ENCODE measurements at places on chromosomes 4 and X. TPM values are rescaled to one million over a fixed set of nuclear protein-coding genes. Genes with fewer than 3 reads are reported as not detected.
A peak's percentile ranks its signal among the peaks of the same experiment; 100 is the strongest.

GRCh38 chrX:103367502-103367901 is 8.8 kb upstream of the BEX3 start:
- H3K36me3 ChIP-seq: no peaks in the 10 kb centered on the region
- DNase-seq: no peak
- H3K4me1 ChIP-seq: no peaks in the 10 kb centered on the region

DNA sequence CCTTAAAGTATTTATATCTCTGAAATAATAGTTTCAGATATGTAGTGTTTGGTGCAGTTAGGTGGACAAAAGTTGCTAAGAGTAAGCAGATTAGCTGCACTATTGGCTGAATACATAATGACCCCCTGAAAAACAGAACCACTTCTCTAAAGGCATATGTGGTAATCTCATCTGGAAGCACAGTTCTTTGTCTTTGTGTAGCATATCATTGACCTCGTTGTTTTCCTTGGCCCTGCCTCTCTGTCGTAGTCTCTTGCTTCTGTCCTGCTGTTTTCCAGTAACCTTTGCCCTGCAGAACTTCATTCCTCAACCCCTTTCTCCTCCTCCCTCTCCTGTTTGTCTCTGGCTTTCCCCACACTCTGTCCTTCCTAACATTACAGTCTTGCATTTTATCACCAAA is 41.4 kb downstream of the JADE3 start:
- H3K36me3 ChIP-seq: no peaks in the 10 kb centered on the region
- H3K4me3 ChIP-seq: peak overlapping the region; percentile 19
- H3K27me3 ChIP-seq: no peaks in the 10 kb centered on the region
- peak overlapping the region; percentile 62 for H3K27ac ChIP-seq

Gene EREG
- total RNA-seq: not detected

DNA sequence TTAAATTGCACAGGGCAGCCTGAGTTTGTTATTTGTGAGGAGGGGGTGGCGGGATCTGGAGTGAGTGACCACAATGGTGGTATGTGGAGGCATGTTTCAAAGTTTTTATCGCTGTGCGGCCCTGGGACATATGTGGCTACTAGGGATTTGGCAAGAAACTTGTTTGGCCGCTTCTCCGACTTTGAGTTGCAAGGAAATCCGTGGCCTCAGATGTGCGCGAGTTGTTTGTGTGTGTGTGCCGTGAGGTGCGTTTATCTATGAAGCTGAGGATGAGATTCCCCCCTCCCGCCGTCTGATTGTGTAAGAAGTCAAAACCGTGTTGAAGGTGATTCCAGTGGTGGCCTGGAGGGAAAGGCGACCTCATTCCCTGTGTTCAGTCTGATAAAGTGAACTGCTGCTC is 1.4 kb downstream of the JADE3 start:
- H3K4me1 ChIP-seq: no peaks in the 10 kb centered on the region
- no peak for DNase-seq
- no peaks in the 10 kb centered on the region for H3K36me3 ChIP-seq
- H3K27me3 ChIP-seq: no peaks in the 10 kb centered on the region
- no peak overlapping the region for H3K27ac ChIP-seq
- H3K4me3 ChIP-seq: peak overlapping the region; percentile 63

GRCh38 chrX:134747006-134747405 is 88.7 kb upstream of the PLAC1 start:
- H3K27ac ChIP-seq: no peak overlapping the region
- H3K36me3 ChIP-seq: no peaks in the 10 kb centered on the region
- DNase-seq: no peak
- no peaks in the 10 kb centered on the region for H3K4me1 ChIP-seq
- H3K27me3 ChIP-seq: no peaks in the 10 kb centered on the region
- no peak overlapping the region for H3K4me3 ChIP-seq

DNA sequence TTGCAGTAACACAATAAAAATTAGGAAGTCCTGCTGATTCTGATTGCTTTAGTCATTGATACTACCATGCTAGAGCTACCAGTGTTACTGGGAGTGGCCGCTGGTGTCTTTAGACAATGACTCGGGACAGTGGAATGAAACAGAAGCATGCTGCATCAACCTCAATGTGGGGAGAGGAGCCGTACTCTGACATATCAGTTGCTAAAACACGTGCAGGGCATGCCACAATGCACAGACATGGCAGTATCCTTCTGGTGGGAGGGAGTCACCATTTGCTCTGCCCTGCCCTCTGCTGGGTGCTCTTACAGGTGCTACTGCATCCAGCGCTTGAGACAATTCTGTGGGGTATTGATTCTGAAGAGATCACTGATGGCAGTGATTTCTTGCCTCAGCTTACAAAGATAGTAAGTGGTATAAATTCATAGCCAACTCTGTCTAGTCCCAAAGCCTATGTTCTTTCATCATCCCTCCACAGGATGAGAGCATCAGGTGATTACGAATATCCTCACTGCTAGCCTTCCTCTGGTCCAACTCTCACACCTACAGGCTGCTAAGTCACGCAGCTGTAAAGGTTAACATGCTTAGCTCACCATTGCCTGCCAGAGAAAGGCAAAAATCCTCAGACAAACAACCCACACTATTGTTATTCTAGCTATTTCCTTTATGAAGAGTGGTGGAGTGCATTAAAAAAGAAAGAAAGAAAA is 43.7 kb downstream of the NSG1 start:
- no peaks in the 10 kb centered on the region for H3K36me3 ChIP-seq
- peaks cover 23% of the 10 kb centered on the region for H3K4me1 ChIP-seq
- H3K27me3 ChIP-seq: no peaks in the 10 kb centered on the region
- no peak for DNase-seq
- no peak overlapping the region for H3K27ac ChIP-seq

GRCh38 chr4:7130621-7131211 is 61.6 kb upstream of the SORCS2 start:
- H3K4me1 ChIP-seq: peaks cover under 1% of the 10 kb centered on the region
- no peak overlapping the region for H3K27ac ChIP-seq
- no peak overlapping the region for H3K4me3 ChIP-seq
- H3K36me3 ChIP-seq: no peaks in the 10 kb centered on the region

Gene RBM47
- 78.9 TPM for total RNA-seq

- H3K4me3 ChIP-seq: no peak overlapping the region
- H3K36me3 ChIP-seq: peaks cover 3% of the 10 kb centered on the region
- DNase-seq: no peak
- H3K27ac ChIP-seq: no peak overlapping the region
- H3K27me3 ChIP-seq: no peaks in the 10 kb centered on the region
- H3K4me1 ChIP-seq: no peaks in the 10 kb centered on the region
Observed at GRCh38 chr4:26310264-26310663, 10.6 kb upstream of the RBPJ start.

All from H1 (cell line).